ENCODE measurements at places on chromosomes 2 and 18. TPM values are rescaled to one million over a fixed set of nuclear protein-coding genes. Genes with fewer than 3 reads are reported as not detected.

DNA sequence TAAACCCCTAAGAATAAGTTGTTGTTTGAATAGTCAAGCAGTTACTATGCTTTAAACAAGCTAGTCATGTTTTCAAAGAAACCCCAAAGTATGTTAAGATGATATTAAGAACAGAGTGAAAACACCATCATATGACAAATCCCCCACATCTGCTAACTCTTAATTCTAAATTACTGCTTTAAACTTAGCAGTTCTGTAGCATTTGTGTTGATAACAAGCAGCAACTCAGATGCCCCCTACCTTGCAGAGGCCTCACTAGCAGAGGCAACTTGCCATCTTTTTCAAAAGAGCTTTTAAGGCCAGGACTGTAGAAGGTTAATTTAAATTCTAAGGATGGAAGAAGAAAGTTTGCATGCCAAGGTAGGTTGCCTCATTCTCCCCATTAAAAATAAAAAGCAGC, 376.2 kb downstream of the SETBP1 start:
- no peak for DNase-seq
- no peaks in the 10 kb centered on the region for H3K4me1 ChIP-seq
- H3K27me3 ChIP-seq = no peaks in the 10 kb centered on the region
- no peak overlapping the region for H3K4me3 ChIP-seq

GRCh38 chr2:6449343-6449742, 416.4 kb downstream of the CMPK2 start:
- H3K4me3 ChIP-seq = no peak overlapping the region
- H3K27ac ChIP-seq = no peak overlapping the region
- H3K4me1 ChIP-seq = no peaks in the 10 kb centered on the region
- DNase-seq = no peak
- H3K36me3 ChIP-seq = no peaks in the 10 kb centered on the region
- H3K27me3 ChIP-seq = no peaks in the 10 kb centered on the region

DNA sequence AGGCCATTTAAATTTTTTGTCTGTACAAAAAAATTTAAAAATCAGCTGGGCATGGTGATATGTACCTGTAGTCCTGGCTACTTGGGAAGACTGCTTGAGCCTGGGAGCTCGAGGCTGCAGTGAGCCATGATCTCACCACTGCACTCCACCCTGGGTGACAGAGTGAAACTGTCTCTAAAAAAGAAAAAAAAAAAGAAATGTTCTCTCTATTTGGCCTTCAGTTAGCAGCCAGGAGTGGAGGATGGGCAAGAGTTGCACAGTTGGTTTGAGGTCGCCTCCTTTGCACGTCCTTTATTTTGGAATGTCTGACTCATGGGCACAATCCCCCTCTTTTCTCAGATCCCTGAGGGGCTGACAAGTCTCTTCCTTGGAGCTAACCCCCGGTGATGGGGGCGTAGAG, 26.3 kb downstream of the ITM2C start:
- no peak overlapping the region for H3K4me3 ChIP-seq
- no peaks in the 10 kb centered on the region for H3K36me3 ChIP-seq
- H3K4me1 ChIP-seq = no peaks in the 10 kb centered on the region
- no peaks in the 10 kb centered on the region for H3K27me3 ChIP-seq
- no peak for DNase-seq

- no peak for DNase-seq
- no peak overlapping the region for H3K27ac ChIP-seq
- no peaks in the 10 kb centered on the region for H3K4me1 ChIP-seq
- no peaks in the 10 kb centered on the region for H3K36me3 ChIP-seq
- no peak overlapping the region for H3K4me3 ChIP-seq
Observed at GRCh38 chr2:105498281-105498846, 99.5 kb upstream of the FHL2 start.

TTC21B gene
- total RNA-seq = 6.7 TPM
